ENCODE measurements at places on chromosomes 6 and 20. TPM values are rescaled to one million over a fixed set of nuclear protein-coding genes. Genes with fewer than 3 reads are reported as not detected.

C6orf52 gene
- total RNA-seq = 2.2 TPM

SLC17A2 gene
- not detected for total RNA-seq

GRCh38 chr20:57693002-57693582, 16.7 kb downstream of the PMEPA1 start:
- no peaks in the 10 kb centered on the region for H3K27me3 ChIP-seq
- H3K36me3 ChIP-seq = no peaks in the 10 kb centered on the region
- H3K4me1 ChIP-seq = peaks cover 8% of the 10 kb centered on the region
- no peak overlapping the region for H3K27ac ChIP-seq
- DNase-seq = no peak

- no peaks in the 10 kb centered on the region for H3K27me3 ChIP-seq
- peak overlapping the region; percentile 59 for H3K27ac ChIP-seq
- peak overlapping the region; percentile 82 for H3K4me3 ChIP-seq
- peaks cover 29% of the 10 kb centered on the region for H3K4me1 ChIP-seq
- peak; percentile 55 for DNase-seq
- peaks cover 89% of the 10 kb centered on the region for H3K36me3 ChIP-seq
These were observed 537 bp downstream of the TCP1 start for GRCh38 chr6:159788753-159789376.

RPRD1B gene
- 50.7 TPM for total RNA-seq

GRCh38 chr6:7479801-7480266, 61.6 kb upstream of the DSP start:
- H3K27ac ChIP-seq = no peak overlapping the region
- no peak for DNase-seq
- no peaks in the 10 kb centered on the region for H3K4me1 ChIP-seq

NT5DC1 gene
- 10.0 TPM for total RNA-seq

DNA sequence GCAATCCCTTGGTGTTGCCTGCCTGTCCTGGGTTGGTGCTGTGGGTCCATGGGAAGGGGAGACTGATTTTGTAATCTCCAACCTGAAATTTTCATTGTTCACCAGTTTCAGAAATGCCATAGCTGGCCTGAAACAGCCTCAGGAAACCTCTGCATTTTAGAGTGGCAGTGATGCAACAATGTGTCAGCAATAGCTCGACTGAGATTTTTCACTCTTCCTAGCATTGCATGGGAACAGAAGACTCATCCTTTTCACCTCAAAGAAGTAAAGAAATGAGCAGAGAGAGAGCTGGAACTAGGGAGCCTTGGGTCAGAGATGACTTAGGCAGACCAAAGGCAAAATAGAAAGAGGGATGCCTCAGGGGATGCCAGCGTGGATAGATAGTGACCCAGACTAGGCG, 23.7 kb upstream of the TMEM14A start:
- DNase-seq = no peak
- H3K27me3 ChIP-seq = no peaks in the 10 kb centered on the region
- H3K27ac ChIP-seq = no peak overlapping the region

- no peak for DNase-seq
- H3K27ac ChIP-seq = no peak overlapping the region
- no peak overlapping the region for H3K4me3 ChIP-seq
These were observed 21.2 kb upstream of the FRMD1 start for GRCh38 chr6:168100011-168100802.

DNA sequence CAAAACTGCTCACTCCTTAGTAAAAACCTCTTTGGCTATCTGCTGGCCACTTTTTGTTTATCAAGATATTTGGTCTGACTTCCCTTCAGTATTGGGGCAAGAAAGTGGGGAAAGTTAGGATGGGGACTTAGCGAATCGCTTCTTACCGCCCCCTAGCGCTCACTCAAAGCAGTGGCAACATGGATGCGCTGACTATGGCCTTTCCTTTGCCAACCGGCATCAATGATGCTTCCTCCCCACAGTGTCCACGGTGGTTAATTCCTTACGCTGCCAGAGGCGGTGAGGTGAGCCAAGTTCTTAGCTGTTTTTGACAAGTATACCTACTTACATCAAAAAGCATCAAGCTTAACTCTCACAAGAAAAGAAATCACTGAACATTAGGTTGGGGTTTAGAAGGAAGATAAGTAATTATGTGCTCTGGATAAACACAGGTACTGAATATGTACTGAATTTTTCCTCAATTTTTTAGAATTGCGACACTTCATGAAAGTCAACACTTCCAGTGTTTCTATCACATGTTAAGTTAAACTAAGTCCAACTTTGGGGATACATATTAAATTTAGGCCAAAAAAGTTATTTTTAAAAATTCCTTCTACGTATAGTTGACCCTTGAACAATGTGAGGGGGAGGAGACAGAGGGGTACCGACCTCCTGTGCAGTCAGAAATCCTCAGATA, 86.7 kb downstream of the GMDS start:
- no peak overlapping the region for H3K4me3 ChIP-seq
- H3K27me3 ChIP-seq = no peaks in the 10 kb centered on the region
- H3K4me1 ChIP-seq = peaks cover 32% of the 10 kb centered on the region
- no peak for DNase-seq

HAO1 gene
- not detected for total RNA-seq

DNA sequence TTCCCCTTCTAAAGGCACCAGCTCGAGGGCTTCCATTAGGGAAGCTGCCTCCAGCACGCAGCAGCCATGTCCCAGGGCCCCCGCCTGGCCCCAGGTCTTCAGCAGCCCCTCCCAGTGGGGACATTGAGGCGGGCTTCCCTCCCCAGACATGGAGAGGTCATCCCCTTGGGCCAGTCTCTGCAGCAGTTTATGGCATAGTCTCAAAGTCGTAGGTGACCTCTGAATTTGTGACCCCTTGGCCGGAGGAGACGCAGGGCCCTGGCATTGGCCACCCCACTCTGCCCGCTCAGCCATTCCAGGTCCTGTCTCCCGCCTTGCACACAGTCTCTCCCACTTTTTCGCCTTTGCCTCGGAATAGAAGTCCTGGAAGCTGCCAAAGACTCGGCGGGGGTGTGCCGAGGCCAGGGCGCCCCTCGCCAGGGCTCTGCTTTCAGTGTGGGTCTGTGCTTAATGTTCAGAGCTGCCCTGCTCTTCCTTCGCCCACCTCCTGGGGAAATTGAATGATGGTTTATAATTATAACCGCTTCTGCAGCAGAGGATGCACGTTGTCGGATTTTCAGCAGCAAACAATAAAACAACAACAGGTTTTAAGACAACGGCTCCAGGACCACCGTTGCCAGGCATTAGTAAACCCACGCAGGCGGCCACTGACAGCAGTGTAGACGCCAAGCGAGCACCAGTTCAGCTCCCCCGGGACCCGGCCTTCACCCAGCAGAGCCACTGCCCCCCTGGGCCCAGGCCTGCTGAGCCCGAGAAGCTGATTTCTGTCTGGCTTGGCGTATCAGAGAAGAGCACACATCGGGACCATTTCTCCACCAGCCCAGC, 187.0 kb downstream of the TAF4 start:
- H3K27ac ChIP-seq = no peak overlapping the region
- no peak for DNase-seq
- no peaks in the 10 kb centered on the region for H3K4me1 ChIP-seq
- H3K36me3 ChIP-seq = no peaks in the 10 kb centered on the region
- H3K4me3 ChIP-seq = no peak overlapping the region

GRCh38 chr6:38209371-38210260, 390.1 kb downstream of the ZFAND3 start:
- no peaks in the 10 kb centered on the region for H3K4me1 ChIP-seq
- DNase-seq = no peak

GRCh38 chr6:137860394-137861005, 6.6 kb upstream of the TNFAIP3 start:
- DNase-seq = no peak
- no peak overlapping the region for H3K27ac ChIP-seq
- H3K27me3 ChIP-seq = no peaks in the 10 kb centered on the region
- no peaks in the 10 kb centered on the region for H3K36me3 ChIP-seq
- H3K4me1 ChIP-seq = 0 out of 2 replicates have a peak, but pooled peaks cover 3% of the 10 kb centered on the region
- H3K4me3 ChIP-seq = no peak overlapping the region

- peaks cover 46% of the 10 kb centered on the region for H3K36me3 ChIP-seq
- H3K4me1 ChIP-seq = no peaks in the 10 kb centered on the region
- H3K4me3 ChIP-seq = no peak overlapping the region
- no peak for DNase-seq
- H3K27ac ChIP-seq = no peak overlapping the region
- H3K27me3 ChIP-seq = no peaks in the 10 kb centered on the region
These were observed 6.5 kb downstream of the HELZ2 start for GRCh38 chr20:63567386-63568169.

HDGFL1 gene
- total RNA-seq = not detected

Data from SJSA1 (cell line).